LoVo (cell line): ENCODE measurements at places on chromosomes 2 and 18.

DNA sequence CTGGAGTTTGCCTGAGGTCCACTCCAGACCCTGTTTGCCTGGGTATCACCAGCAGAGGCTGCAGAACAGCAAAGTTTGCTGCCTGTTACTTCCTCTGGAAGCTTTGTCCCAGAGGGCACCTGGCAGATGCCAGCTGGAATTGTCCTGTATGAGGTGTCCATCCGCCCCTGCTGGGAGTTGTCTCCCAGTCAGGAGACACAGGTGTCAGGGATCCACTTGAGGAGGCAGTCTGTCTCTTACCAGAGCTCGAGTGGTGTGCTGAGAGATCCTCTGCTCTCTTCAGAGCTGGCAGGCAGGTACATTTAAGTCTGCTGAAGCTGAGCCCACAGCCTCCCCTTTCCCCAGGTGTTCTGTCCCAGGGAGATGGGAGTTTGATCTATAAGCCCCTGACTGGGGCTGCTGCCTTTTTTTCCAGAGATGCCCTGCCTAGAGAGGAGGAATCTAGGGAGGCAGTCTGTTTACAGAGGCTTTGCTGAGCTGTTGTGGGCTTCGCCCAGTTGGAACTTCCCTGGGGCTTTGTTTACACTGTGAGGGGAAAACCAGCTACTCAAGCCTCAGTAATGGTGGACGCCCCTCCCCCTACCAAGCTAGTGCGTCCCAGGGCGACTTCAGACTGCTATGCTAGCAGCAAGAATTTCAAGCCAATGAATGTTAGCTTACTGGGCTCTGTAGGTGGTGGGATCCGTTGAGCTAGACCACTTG, 34.7 kb downstream of the TFPI start:
- no peak for DNase-seq

DNA sequence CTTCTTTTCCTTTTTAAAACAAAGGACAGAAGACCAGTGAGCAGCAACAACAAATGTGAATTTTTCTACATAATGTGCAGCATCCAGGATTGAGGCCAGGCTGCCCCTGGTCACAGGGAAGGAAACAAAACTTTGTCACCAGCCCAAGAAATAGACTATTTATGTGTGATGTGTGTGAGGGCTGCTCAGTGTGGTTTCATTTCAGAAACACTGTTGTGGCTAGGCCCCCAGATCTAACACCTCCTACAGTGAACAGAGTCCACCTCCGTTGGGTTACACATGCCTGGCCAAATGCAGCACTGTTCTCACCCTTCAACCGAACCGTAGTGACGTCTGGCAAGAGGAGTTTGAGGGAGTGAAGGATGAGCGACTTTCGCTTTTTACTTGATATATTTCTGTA, 146.3 kb upstream of the RIOK3 start:
- DNase-seq = no peak

- DNase-seq = peak; percentile 3
Measured at GRCh38 chr2:127637725-127638252, 8.2 kb upstream of the GPR17 start.

GRCh38 chr18:74497324-74497676, 1.1 kb downstream of the CNDP2 start:
- no peak for DNase-seq

- DNase-seq = no peak
Measured at GRCh38 chr2:51990684-51991083, 958.8 kb upstream of the NRXN1 start.

DNA sequence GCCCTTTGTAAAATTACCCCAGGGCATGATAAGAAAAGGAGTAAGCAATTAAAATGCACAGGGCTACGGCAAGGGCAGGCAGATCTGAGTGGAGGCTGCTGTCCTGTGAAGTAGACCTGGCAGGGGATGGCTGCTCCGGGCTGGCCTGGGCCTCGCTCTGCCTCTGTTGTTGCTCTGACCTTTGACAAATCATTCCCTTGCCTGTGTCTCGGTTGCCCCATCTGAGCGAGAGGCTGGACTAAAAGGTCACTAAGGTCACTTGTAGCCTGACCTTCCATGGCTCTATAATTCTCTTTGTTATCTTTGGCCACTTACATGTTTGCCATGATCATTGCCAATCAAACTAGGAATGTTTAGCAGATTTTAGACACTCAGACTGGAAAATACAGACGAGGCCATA, 118.1 kb downstream of the KLHL29 start:
- DNase-seq = no peak

DNA sequence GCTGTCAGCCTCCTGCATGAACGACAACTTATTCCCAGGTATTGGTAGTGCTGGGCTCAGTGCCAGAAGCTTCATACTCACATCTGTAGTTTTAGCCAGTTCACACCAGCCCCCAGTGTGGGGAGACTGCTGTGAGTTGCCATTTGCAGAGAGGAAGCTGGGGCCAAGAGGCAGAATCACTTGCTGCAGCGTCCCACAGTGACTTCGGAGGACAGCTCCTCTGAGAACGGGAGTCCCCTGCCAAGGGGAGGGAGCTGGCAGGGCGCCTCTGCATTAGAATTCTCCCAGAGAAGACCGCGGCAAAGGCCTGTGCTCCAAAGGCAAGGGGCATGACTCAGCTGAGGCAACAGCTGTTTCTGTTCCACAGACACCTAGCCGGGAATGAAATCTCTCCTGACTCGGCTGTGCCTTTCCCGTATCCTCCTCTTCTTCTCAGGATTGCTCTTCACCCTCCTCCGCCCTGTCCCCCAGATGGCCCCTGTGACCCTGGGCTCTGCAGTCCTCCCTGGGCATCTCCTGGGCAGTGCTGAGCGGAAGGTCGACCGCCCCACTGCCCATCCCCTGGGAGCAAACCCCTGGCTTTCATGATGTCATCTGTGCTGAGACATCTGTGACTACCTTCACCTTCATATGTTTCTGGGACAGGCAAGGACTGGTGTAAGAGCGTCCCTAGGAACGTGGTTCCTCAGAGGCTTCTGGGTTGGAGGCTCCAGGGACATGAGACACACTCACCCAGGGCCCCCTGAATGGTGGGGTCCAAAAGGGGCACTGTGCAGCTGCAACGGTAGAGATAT, 18.0 kb downstream of the MAL start:
- peak; percentile 20 for DNase-seq

- DNase-seq = no peak
Measured at GRCh38 chr2:18232731-18233438, 327.6 kb downstream of the RDH14 start.

- DNase-seq = no peak
Measured at GRCh38 chr2:1366546-1367134, 46.6 kb upstream of the TPO start.

DNA sequence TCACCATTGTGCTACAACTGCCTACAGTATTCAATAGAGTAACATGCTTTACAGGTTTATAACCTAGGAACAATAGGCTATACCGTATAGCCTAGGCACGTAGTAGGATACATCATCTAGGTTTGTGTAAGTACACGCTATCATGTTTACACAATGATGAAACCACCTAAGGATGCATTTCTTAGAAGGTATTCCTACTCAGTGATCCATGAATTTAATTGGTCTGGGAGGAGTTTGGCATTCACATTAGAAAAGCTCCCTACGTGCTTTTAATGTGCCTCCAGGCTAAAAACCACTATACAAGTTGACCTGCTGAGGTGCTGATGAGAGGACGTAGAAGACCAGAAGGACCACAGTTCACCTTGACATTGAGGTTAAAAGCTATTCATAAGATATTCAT, 154.5 kb upstream of the LRRTM1 start:
- DNase-seq = no peak

GRCh38 chr2:26462511-26463243, 15.2 kb downstream of the OTOF start:
- no peak for DNase-seq

DNA sequence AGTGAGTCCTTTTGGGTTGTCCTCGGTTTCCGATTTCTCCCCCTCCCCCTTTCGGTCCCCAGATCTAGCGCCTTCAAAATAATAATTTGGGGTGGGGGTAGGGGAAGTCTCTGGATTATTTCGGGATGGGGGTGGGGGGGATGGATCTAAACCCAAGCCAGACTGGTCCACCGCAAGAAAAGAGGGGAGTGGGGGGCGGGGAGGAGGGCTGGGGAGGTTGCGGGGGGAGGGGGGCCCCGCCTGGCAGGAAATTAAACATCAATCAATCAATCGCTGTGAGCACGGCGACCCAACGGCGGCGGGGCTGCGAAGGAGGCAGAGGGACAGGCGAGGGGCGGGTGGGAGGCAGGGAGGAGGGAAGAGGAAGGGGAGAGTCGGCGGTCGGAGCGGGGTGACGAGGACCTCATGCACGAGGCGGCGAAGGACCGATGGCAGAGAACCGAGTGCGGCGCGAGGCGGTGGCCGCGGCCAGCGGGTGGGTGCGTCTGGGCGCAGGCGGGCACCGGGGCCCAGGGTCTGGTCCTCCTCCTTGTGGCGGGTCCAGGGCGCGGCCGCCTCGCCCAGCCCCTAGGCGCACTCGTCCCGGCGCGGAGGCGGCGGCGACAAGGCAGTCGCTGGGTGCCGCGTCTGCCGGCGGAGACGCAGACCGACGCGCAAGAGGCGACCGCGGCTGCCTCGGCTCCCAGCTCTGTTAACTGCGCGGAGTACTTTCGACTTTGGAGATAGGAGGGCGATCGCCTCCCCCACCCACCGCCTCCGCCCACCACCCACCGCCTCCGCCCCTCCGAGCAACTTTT, 468 bp upstream of the SATB2 start:
- DNase-seq = no peak

- no peak for DNase-seq
Measured at GRCh38 chr2:69538872-69539548, 101.8 kb upstream of the NFU1 start.

- DNase-seq = no peak
Measured at GRCh38 chr2:62919041-62919440, 131.6 kb upstream of the OTX1 start.

DNA sequence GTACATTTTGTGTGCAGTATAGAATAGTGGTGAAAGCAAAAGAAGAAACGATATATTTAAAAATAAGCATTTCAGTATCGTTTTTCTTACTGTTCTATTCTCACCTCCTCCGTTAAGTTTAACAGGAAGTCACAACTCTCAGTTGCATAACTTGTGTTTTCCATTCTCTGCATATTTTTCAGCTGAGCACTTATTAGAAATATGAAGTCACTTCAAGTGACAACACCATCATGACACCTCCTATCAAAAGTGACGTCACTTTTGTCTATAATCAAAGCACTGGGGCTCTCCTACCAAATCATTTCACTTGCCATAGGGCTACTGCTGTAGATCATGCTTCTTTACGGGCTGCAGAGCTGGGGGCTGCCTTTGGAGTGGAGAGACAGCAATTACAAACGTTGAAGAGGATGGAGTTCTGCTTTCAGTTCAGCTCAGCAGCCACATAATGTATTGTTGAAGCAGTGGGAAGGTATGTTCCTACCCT, 36.3 kb downstream of the STAT4 start:
- DNase-seq = no peak

DNA sequence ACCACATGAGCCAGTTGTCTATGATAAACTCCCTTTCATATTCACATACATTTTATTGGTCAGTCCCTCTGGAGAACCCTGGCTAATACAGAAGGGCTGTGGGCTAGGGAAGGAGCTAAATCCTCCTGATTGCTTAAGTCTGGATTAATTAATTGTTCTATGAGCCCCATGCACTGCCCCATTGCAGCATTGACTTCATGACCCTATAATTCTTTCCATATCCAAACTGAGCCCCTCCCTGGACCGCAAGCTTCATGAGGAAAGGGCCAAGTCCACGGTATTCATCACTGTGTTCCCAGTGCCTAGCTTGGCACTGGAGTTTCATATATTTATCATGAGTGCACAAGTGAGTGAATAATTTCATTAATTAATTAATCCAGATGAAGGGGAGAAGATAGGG, 124.0 kb downstream of the MBD2 start:
- no peak for DNase-seq

DNA sequence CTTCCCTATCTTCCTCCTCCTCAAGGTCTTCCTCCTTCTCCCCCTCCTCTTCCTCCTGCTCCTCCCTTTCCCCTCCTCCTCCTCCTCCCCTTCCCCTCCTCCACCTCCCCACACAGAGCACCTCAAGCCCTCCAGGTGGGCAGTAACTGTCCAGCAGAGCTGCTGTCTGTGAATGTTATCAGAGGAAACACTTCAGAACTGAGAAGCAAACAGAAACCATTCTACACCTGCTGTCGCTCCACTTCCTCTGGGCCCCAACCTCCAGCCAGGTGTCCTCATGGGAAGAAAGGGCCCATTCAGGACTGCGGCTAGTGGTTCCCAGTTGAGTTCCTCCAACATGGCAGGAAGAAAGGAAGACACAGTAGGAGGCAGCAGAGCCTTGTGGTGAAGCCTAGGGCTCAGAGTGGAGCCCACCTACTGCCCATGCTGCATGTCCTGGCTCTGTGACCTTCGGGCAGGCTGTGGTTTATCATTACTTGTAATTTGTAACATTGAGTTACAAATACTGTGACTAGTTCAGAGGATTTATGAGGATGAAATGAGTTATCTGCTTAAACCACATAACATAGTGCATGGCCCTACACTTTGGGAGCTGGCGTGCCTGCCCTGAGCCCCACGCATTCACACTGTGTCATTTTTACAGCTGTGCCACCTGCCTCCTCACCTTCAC, 165.9 kb upstream of the ID2 start:
- DNase-seq = no peak

- DNase-seq = peak; percentile 73
Measured at GRCh38 chr2:96145036-96145847, at the start of gene DUSP2. Gene DUSP2, minus strand, starts transcription at chr2:96145440. Its CDS starts 86 bp downstream, at chr2:96145354.

DNA sequence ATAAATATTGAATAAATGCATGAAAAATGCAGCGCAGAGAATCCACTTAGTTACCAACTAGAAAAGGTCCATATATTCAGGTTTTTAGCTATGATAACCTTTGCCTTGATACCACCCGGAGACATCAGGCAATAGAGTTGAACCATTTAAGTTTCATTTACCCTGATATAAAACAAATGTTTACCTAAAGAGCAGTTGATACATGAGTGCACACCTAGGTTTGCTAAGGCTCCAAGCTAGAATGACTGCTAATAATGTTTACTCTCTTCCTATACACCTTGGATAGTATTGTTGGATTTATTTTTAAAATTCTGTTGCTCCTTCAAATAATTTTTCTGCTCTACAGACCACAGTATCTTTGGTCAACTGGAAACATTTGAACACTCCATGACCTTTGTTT, 1463.6 kb downstream of the LRP1B start:
- DNase-seq = no peak

DNA sequence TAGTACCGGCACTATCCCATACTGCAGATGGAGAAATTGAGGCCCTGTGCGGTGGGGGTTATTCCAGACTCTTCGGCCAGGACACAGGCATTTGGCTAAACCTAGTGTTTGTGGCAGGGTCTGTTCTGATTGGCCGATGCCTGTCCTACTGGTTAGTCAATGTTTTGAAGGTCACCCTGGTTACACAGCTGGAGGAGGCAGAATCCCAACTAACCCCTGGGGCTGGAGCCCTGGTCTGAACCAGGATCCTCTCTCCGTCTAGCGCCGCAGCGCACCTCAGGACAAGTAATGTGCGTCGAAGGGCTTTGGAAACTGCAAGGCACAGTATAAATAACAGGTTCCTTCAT, 19.4 kb downstream of the TEX44 start:
- DNase-seq = no peak
